ENCODE measurements at places on chromosomes 1 and 21. TPM values are rescaled to one million over a fixed set of nuclear protein-coding genes. Genes with fewer than 3 reads are reported as not detected.

Gene SGIP1
- total RNA-seq = 73.2 TPM

Gene SRSF11
- total RNA-seq = 232 TPM

Gene PGLYRP3
- not detected for total RNA-seq

Gene E2F2
- 0.42 TPM for total RNA-seq

Gene MPL
- 0.52 TPM for total RNA-seq

DNA sequence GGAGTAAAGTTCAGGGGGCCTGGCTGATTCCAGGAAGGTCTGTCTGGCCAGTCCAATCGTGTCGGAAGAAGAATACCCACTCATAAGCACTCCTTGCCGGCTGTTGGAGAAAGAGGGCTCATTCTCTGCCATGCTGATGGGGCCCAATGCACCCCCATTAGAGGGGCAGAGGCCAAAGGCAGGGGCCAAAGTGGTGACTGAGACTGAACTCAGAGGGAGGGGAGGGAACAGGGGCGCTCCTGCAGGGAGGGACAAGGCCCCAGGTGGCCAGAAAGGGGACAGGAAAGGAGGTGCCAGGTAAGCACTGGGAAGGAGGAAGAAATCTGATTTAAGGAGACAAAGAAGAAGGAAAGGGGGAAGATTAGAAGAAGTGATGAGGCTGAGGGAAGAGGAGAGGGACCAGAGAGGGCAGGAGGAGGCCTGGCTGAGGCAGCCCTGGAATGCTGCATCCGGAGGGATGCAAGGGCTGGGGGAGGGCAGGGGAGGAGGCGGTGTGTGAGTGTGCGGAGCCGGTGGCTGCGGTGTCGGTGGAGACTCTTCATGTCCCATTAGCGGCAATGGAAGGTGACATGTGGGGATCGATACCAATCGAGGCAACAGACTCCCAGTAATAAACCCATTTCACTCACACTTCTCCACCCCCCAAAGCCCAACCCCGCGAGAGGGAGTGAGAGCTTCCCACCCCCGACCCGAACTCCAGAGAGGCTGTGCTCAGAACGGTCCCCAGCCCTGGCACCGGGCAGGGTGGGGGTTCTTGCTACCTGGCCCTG lies 12.0 kb upstream of the ETV3L start:
- H3K4me3 ChIP-seq = no peak overlapping the region
- no peak for DNase-seq
- no peak overlapping the region for H3K27ac ChIP-seq
- H3K36me3 ChIP-seq = no peaks in the 10 kb centered on the region

GRCh38 chr1:247375747-247376146 lies 40.2 kb upstream of the NLRP3 start:
- H3K4me1 ChIP-seq = no peaks in the 10 kb centered on the region
- H3K4me3 ChIP-seq = no peak overlapping the region
- no peaks in the 10 kb centered on the region for H3K36me3 ChIP-seq
- H3K27me3 ChIP-seq = no peaks in the 10 kb centered on the region
- H3K27ac ChIP-seq = no peak overlapping the region
- no peak for DNase-seq

DNA sequence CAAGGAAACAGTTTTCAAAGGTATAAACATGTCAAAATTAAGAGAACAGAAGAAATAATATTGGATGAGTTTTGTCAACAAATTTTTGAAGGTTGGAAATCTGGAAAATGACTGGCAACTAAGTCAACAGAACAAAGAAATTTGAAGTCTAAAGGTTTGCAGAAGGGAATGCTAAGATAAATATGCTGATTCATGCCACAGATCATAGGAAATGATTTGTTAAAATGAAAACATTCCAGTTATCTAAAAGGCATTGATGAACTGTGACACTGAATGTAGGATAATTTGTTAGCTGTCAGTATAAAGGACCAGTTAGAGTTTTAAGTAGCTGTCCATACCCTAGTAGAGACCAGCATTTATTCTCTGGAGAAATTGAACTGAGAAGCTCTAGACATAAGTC lies 157.9 kb upstream of the CHRM3 start:
- no peaks in the 10 kb centered on the region for H3K36me3 ChIP-seq
- no peak for DNase-seq
- H3K4me3 ChIP-seq = no peak overlapping the region
- H3K27ac ChIP-seq = no peak overlapping the region
- no peaks in the 10 kb centered on the region for H3K27me3 ChIP-seq

GRCh38 chr1:67738401-67738800 lies 53.4 kb downstream of the GADD45A start:
- H3K4me1 ChIP-seq = peaks cover 5% of the 10 kb centered on the region
- DNase-seq = no peak
- no peaks in the 10 kb centered on the region for H3K36me3 ChIP-seq
- H3K27ac ChIP-seq = peak overlapping the region; percentile 13
- H3K4me3 ChIP-seq = no peak overlapping the region

DNA sequence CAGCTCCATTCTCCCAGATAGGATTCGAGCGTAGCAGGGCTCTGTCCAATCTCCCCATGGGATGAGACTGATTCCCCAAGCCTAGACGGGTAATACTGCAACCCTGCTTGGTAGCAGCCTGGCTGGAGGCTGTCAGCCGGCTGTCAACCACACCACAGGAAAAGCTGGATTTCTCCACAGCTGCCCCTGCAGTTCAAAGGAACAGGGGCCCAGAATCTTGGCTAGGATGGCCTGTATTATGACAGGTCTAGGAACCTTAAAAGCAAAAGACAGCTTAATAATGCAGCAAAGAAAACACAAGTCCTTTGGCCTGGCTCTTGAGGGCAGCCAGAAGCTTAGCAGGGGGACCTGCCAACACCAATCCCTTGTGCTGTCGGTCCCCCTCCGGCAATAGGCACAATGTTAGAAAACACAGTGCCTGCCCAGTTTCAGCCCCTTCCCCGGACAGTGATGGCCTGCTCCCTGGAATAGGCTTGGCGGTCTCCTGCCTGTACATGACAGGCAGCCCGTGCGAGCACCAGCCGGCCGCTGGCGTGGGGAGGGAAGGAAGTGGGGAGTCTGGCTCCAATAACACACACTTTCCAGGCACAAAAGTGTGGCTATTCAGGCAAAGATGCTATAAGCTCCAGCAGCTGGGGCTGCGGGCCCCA lies 90.5 kb downstream of the TRABD2B start:
- peak overlapping the region; percentile 19 for H3K27ac ChIP-seq
- no peaks in the 10 kb centered on the region for H3K27me3 ChIP-seq
- H3K4me1 ChIP-seq = peaks cover 2% of the 10 kb centered on the region
- H3K4me3 ChIP-seq = no peak overlapping the region

GRCh38 chr21:27122686-27123085 lies 155.8 kb upstream of the ADAMTS5 start:
- no peaks in the 10 kb centered on the region for H3K36me3 ChIP-seq
- H3K27me3 ChIP-seq = no peaks in the 10 kb centered on the region
- H3K4me1 ChIP-seq = no peaks in the 10 kb centered on the region
- no peak for DNase-seq

DNA sequence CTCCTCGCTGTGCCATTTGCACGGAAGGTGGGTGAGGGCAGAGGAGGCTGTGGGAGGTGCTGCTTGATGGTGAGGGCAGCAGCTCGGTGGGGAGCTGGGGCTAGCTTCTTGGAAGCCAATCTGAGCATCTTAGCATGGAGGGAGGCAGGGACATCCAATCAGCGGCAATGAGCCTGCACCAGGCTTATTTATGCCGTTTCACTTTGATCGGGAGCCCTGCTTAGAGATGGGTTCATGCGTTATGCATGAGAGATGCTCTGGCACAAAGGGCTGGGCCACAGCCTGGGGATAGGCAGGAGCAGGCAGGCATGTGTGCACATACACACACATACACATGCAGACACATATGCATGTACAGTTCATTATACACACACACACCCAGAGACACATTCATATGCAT lies 220.2 kb downstream of the GRIK3 start:
- H3K27me3 ChIP-seq = no peaks in the 10 kb centered on the region
- H3K4me1 ChIP-seq = no peaks in the 10 kb centered on the region
- H3K36me3 ChIP-seq = no peaks in the 10 kb centered on the region
- no peak overlapping the region for H3K4me3 ChIP-seq

GRCh38 chr1:212286556-212287131 lies 1.4 kb downstream of the PPP2R5A start:
- H3K4me3 ChIP-seq = peak overlapping the region; percentile 73
- H3K36me3 ChIP-seq = no peaks in the 10 kb centered on the region
- peak overlapping the region; percentile 75 for H3K27ac ChIP-seq
- DNase-seq = no peak
- peaks cover 2% of the 10 kb centered on the region for H3K4me1 ChIP-seq
- H3K27me3 ChIP-seq = no peaks in the 10 kb centered on the region

DNA sequence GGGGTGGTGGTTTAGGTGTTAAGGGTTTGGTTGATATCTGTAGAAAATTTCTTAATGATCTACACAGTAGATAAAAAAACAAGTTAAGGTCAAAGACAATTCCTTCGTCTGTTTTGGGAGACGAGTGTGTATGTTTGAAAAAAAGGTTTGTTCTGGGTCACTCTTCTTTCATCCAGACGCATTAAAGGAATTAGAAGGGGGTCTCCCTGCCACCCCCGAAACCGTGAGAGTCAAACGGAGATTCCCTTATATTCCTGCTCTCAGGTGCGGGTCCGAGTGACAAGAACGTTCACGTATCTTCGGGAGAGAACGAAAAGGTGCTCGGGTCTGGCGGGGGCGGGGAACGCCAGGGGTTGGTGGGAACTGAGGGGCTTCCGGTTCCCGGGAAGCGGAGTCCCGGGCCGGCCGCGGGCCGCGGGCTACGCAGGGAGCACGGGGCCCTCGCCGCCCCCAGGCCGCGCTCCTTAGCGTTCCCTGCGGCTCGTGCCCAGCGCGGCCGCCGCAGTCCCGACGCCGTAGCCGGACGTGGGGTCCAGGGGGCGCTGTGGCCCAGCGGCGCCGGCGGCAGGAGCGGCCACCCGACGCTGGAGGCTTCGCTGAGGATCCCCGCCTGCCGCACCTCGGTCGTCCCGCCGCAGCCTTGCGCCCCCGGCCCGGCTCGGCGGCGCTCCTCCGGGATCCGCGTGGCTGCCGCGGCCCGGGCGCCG lies at the start of gene ZFYVE9:
Gene ZFYVE9, plus strand, starts transcription at position 577 of the 707 bp plus-strand sequence. CDS start 91,118 bp downstream, outside the sequence.
- peaks cover 3% of the 10 kb centered on the region for H3K4me1 ChIP-seq
- H3K27ac ChIP-seq = peak within 1 kb of the TSS; percentile 96
- peak; percentile 81 for DNase-seq
- H3K36me3 ChIP-seq = no peaks in the 10 kb centered on the region
- peak within 1 kb of the TSS; percentile 76 for H3K4me3 ChIP-seq
- no peaks in the 10 kb centered on the region for H3K27me3 ChIP-seq

- H3K36me3 ChIP-seq = no peaks in the 10 kb centered on the region
- no peak for DNase-seq
- no peak overlapping the region for H3K27ac ChIP-seq
Measured at GRCh38 chr1:62444701-62445100, 7.9 kb downstream of the USP1 start.

DNA sequence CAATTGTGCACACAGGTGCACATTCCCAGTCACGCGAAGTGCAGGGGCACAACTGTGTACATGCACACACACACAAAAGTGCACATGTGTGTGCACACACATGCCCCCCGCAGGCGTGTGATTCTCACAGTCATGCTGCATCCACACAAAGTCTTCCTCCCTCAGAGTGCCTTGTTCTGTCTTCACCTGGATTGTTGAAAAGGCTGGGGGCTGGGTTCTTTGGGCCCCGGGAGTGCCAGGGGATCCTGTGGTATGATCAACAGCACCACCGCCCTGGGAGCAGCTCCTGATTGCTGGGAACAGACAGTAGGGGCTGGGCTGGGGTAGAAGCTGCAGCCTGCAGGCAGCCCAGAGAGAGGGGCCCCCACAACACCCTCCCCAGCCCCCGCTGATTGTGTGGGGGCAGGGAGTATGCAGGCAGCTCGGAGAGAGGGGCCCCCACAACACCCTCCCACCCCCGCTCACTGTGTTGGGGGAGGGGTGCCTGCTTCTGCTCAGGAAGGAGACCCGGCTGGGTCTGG lies 3.4 kb downstream of the COL18A1 start:
- H3K36me3 ChIP-seq = no peaks in the 10 kb centered on the region
- H3K4me3 ChIP-seq = no peak overlapping the region
- DNase-seq = peak; percentile 47
- H3K4me1 ChIP-seq = no peaks in the 10 kb centered on the region

- H3K4me1 ChIP-seq = no peaks in the 10 kb centered on the region
- no peaks in the 10 kb centered on the region for H3K36me3 ChIP-seq
- H3K27ac ChIP-seq = peak overlapping the region; percentile 41
- H3K4me3 ChIP-seq = no peak overlapping the region
- DNase-seq = peak; percentile 67
Measured at GRCh38 chr1:31752952-31753475, 11.1 kb downstream of the ADGRB2 start.

- H3K4me3 ChIP-seq = no peak overlapping the region
- DNase-seq = no peak
- H3K4me1 ChIP-seq = no peaks in the 10 kb centered on the region
- H3K36me3 ChIP-seq = no peaks in the 10 kb centered on the region
- no peak overlapping the region for H3K27ac ChIP-seq
Measured at GRCh38 chr1:31985430-31985829, 28.2 kb upstream of the KHDRBS1 start.

- no peak overlapping the region for H3K4me3 ChIP-seq
- no peaks in the 10 kb centered on the region for H3K27me3 ChIP-seq
- no peak overlapping the region for H3K27ac ChIP-seq
- peak; percentile 73 for DNase-seq
- H3K4me1 ChIP-seq = no peaks in the 10 kb centered on the region
Measured at GRCh38 chr21:42263591-42264131, 44.7 kb downstream of the ABCG1 start.

DNA sequence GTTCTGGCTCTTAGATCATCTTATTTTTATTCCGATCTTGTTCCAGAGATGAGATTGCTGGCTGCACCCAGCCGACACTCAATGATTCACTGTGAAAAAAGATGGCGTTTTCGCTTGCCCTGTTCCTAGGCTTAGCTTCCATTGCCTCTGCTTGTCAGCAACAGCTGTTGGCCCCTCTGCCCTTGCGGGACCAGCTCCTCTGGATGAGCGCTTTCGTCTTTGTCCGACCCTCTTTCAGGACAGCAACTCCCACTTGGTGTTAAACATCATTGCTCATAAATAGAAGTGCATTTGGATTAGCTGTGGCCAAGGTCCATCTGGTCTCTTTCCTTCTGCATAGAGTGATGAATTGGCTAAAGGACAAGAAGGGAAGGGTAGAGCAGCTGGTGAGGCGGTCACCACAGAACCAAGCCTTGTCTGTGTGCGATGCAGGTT lies 43.5 kb upstream of the SCCPDH start:
- H3K27ac ChIP-seq = no peak overlapping the region
- H3K4me1 ChIP-seq = no peaks in the 10 kb centered on the region
- H3K27me3 ChIP-seq = no peaks in the 10 kb centered on the region
- H3K36me3 ChIP-seq = no peaks in the 10 kb centered on the region

DNA sequence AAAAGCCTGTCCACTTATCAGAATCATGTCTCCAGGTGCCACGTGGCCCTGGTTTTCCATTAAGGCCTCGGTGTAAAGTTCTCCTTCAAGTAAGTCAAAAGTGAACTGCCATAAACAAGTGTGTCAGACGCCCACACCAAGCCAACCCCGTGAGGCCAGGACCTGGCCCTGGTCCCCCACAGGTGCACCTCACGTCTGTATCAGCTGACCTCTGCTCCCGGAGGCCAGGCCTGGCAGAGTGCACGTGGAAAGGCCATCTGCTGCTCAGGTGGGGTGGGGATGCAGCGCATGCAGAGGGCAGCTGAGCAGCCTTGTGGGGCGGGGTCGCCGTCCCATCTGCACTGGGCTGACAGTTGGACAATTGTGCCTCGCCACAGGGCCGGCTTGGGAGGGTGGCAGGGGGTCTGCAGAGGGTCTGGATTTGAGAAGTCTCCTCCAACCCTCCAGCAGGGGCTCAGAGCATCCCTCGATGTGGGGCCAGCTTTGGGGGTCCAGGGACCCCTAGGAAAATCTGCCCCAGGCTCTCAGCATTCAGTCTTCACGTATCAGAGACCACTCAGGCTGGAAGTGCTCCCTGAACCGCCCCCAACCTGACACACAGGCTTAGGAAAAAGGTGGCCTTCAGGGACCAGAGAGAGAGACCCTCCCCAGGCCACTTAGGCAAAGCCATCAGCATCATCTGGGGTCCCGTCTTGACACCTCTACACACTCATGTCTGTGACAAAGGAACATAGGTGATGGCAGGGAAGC lies 3.0 kb downstream of the SLC19A1 start:
- no peaks in the 10 kb centered on the region for H3K27me3 ChIP-seq
- no peaks in the 10 kb centered on the region for H3K36me3 ChIP-seq
- no peak overlapping the region for H3K27ac ChIP-seq
- no peaks in the 10 kb centered on the region for H3K4me1 ChIP-seq
